Fibroblast of skin of right quadriceps (primary cell): ENCODE measurements at places on chromosomes 11 and 22.

- no peak for DNase-seq
Measured at GRCh38 chr11:66417000-66417399, 3.8 kb upstream of the NPAS4 start.

DNA sequence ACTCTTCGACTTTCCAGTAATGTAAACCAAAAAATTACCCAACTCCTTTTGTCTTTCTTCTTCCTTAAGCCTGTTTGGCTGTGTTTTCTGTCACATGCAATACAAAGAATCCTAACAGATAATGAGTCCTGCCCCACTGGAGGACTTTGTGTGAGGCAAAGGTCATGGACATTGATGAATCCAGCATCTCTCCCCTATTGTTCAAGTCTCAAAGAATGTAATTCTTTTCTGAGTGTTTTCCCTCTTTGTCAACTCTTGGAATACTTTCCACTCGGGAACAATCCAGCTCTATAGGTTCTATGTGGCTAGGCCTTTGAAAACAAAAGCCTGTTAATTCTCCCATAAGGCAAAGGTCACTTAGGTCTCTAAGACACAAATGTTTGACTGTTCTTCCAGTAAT is 100.7 kb downstream of the FAR1 start:
- DNase-seq: no peak

- no peak for DNase-seq
Measured at GRCh38 chr11:1494650-1495049, 8.1 kb upstream of the MOB2 start.

DNA sequence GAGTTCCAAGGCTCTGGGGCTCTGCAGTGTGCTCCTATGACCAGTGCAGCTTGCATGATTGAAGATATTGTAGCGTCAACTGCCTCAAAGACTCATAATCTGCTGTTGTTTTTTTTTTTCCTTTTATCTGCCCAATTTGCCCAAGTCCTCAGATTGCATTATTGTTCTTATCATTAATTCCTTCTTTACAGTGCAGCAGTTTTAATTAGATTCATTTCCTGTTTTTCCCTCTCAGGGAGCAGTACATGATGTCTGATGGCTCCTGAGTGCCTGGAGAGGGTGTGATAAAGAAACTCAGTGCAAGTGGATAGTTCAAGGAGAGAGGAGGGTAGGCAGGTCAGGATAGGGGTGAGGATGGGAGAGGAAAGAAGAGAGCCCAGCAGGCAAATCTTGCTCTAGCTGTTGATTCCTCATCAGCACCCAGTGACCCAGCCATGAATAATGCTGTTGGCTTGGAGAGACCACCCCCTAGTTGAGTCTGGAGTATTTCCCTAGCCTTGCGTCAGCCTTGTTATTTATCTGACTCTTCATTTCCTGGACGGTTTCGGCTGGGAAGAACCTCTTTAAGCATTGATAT is 219.6 kb upstream of the SESN3 start:
- peak; percentile 80 for DNase-seq

DNA sequence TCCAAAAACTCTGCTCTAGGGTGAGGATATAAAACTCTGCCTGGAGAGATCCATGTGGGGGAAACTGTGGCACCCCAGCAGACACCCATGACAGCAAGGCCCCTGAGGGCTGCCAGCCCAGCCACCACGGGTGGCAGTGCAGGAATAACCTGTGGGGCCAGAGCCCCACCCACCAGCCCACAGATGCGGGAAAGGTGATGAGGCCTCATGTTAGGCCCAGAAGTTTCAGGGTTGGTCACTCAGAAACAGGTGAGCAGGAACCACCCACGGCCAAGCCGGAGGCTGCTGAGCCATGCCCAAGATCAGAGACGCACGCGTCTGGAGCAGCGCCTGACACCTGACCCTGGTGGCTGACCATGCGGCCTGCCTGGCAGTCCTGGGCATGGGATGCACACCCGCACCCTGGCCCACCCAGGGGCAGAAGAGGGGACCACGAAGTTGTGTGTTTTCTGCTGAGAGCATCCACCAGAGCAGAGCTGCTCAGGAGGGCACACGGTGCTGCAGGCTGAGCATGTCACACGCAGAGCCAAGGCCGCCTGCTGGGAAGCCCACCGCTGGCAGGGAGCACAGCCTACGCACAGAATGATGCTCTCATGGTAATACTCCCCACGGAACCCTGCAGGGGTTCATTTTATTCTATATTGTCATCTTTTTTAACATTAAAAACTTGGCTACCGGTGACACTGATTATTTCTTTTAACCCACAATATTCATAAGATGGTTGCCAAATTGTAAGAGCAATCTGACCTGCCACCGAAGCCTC is 41.2 kb downstream of the DUSP8 start:
- DNase-seq: no peak

DNA sequence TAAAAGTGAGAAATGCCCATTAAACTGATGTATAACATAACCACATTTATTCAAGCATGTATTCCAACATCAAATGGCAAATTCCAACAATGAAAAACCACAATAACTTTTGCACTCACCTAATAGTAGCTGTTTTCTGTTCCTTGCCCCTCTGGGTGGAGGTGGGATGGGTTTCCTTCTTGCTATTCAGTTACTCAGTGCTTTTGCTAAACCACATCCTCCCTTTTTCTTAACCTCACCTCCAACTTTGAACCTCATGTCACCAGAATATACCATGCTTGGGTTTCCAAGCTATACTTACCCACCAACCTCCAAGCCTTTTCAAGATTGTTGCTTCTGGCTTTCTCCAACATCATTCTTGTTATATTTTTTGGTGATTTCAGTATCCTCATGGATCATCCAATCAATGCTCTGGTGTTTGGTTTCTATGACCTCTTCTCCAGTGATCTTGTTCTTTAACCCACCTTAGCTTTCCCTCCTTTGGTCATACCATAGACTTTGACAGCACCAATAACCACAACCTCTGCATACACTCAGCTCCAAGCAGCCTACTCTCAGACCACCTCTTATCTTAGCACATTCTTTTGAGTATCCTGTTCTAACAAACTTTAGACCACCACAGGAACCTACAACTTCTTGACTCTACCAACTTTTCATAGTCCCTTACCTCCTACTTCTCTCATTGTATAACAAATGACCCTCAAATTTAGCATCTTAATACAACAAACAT is 3.2 kb upstream of the CCDC15 start:
- DNase-seq: no peak
